Cortex of kidney (tissue), 1 donor: ENCODE measurements at places on chromosomes 11 and 22.
A peak's percentile ranks its signal among the peaks of the same experiment; 100 is the strongest.

- DNase-seq, result no peak
Measured at GRCh38 chr11:119720311-119720913, 8.6 kb downstream of the NECTIN1 start.

GRCh38 chr11:113562576-113562975, 87.4 kb upstream of the DRD2 start:
- DNase-seq, result no peak

- DNase-seq, result no peak
Measured at GRCh38 chr11:4527926-4528325, 17.1 kb upstream of the OR52M1 start.

DNA sequence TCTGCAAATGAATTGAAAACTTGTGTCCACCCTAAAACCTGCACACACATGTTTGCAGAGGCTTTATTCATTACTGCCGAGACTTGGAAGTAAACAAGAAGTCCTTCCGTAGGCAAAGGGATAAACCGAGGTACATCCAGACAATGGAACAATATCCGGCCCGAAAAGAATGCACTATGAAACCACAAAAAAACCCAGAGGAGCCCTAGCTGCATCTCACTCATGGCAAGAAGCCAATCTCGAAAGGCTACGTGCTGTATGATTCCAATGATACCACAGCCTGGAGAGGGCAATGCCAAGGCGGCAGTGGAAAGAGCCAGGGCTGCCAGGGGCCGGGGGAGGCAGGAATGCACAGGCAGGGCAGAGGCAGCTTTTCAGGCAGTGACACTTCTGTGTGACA, 3.2 kb upstream of the MRPL23 start:
- no peak for DNase-seq

GRCh38 chr22:28442711-28443525, 236.7 kb downstream of the TTC28 start:
- no peak for DNase-seq

DNA sequence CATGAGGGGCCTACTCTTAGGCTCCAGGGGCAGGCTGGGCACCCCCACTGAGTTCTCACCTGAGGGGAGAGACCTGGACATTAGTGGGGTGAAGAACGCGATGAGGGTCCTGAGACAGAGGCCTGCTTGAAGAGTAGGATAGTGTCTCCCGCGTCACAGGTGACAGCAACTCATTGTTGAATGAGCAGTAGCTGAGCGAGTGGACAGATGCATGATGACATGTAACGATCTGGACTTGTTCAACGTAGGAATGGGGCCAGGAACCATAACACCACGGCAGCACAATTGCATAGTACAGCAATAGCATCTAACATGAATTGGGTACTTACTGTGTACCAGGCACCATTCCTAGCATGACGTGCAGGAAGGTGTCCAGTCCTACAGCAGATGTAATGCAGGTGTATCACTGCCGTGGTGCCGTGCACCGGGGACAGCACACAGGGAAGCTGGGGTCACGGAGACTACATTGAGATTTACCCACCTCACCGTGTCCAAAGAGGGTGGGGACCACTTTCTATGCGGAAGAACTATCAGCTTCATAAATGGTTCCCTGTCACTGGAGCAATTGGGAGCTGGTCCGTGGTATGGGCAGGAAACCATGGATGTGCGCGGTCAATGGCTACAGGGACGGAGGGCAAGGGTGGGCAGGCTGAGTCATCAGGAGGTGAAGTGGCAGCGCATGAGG, 1019.1 kb downstream of the TBC1D22A start:
- no peak for DNase-seq

DNA sequence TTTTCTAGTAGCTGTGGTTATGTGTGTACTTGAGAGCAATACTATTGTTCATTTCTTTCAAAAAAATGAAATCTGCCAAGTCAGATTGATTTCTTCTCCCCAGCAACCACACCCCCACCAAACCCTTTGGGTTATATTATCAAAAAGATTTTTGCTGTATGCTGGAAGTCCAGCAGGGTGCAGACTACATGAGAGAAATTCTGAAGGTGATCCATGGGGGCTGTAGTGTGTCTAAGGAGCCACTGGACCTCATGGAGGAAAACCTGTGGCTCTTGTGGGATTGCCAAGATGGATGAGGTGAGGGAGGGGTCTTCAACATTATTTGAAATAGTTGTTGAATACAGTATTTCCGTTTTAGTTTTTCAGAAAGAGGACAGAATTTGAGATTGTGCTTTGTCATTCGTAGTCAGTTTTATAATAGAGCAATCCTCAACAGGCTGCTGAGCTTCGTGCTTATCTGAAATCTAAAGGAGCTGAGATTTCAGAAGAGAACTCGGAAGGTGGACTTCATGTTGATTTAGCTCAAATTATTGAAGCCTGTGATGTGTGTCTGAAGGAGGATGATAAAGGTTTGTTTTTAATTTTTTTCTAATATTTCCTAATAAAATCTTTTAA, 3.1 kb downstream of the EIF3M start:
- no peak for DNase-seq

DNA sequence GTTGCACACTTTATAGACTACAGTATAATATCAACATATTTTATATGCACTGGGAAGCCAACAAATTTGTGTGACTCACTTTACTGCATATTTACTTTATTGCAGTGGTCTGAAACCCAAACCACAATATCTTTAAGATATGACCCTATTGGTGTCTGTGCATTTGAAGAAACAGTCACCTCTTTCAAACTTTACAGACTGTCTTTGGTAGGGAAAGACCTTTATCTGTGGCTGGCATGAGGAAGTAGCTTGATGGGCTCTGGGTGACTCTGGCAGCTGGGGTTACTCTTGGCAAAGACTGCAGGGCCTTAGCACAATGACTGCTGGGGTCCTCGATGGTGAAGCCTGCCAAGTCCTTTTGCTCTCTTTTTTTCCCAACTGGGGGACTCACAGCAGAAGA, 21.3 kb upstream of the ABTB2 start:
- no peak for DNase-seq

GRCh38 chr22:45235101-45235777, 5.5 kb downstream of the KIAA0930 start:
- no peak for DNase-seq

DNA sequence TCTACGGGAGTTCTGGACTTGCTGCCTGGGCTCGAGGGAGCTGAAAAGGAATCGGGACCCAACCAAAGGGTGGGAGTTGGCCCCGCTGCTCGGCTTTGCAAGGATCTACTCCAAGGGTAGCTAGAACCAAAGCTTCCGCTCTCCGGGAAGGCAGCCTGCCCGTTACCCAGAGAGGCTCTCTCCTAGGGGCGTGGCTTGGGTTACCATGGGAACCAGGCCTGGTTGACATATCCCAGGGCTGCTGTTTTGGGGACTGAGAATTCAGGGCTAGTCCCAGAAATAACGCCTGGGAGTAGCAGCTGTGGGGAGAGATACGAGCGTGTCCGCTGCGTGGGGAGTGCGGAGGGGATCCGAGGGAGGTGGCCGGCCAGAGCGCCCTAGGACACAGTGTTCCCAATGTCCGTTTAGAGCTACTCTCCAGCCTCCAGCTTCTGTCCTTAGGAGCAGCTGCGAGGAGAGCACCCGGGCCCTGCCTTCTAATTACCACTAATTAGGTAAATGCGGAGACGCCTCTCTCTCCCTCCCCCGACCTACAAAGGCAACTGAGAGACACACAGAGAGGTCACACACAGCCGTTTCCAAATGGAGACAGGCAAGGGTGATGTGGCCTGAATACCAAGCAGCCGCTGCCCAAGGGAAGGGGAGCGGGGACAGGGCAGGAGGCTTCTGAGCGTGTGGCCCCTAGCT, 141.6 kb upstream of the CADM1 start:
- no peak for DNase-seq

GRCh38 chr11:92416971-92417725, 192.5 kb downstream of the FAT3 start:
- no peak for DNase-seq

DNA sequence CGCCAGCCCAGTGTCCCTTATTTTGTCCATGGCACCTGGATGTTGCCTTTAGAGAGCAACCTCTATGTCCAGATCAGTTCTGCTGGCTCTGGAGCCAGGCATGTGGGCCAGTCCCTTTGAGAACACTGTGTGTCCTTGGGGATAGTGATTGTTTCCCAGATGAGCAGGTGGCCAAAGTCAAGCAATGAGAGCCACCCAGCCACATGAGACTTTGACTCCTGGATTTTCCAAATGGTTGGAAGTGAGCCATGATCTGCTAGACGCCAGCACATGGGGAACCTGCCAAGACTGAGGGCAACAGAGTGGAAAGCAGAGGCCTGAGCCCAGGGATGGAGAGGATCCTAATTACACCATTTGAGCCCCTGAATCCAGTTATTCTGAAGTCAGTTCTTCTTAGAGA, 479.8 kb downstream of the OPCML start:
- no peak for DNase-seq

- DNase-seq, result no peak
Measured at GRCh38 chr22:37242395-37242918, 1.6 kb downstream of the RAC2 start.

- DNase-seq, result no peak
Measured at GRCh38 chr11:84249344-84250135, 963.4 kb upstream of the CCDC90B start.

DNA sequence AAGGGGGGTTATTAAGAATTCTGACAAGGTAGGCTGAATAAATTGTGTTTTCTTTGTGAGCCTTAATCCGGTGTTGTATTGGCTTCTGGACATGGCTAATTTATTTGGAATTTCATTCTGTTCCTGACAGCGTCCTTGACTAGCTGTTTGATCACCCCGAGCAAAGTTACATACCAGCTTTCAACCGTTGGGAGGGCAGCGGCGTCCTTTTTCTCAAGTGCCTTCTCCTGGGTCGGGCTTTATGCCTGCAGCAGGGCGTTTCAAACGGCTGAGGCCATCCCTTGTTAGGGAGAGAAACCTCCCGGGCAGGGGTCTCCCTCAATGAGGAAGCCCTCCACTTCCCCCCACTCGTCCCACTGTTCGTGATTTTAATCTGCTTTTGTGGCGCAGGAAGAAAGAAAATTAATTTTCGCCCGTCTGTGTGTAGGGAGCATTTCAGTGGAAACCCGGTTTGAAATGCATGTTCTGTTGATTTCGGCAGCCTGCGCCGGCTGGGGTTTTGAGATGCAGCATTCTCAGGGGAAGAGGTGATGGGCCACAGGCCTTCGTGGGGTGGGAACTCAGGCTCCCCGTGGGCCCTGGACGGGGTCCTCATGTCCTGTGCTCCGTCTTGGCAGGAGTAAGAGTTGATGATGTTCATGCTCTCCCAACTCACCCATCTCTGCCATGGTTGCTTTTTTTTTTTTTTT, 2.9 kb upstream of the SMIM38 start:
- no peak for DNase-seq

DNA sequence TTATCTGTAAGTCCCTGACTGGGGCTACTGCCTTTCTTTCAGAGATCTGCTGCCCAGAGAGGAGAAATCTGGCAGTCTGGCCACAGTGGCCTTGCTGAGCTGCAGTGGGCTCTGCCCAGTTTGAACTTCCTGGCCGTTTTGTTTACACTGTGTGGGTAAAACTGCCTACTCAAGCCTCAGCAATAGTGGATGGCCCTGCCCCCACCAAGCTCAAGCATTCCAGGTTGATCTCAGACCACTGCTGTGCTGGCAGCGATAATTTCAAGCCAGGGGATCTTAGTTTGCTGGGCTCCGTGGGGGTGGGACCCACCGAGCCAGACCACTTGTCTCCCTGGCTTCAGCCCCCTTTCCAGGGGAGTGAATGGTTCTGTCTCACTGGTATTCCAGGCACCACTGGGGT, 117.5 kb downstream of the TRPC6 start:
- DNase-seq, result no peak

DNA sequence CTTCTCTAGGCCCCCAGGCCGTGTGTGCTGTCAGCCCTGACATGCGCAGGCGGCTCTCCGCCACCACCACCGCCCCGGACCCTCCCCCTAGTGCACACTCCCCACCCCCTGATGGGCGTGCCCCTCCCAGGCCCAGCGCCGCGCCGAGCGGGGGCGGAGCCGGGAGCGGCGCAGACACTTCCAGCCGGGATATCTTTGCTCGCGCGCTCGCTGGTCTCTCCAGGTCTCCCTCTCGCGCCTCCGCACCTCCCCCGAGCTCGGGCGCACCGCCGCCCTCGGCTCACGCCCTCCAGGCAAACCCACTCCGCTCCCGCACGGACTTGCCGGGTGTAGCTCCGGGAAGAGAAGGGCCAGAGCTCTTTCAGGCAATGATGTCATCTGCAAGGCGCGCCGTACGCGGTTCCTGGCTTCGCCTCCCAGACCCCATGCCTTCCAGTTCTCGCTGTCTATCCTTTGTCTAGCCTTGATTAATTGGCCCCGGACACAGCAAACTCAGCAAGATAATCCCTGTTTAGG, at the start of gene SCN3B:
SCN3B (minus strand) TSS at position 59 of the 516 bp plus-strand sequence. CDS start 823 bp downstream, outside the sequence.
- DNase-seq, result no peak

- no peak for DNase-seq
Measured at GRCh38 chr11:75311858-75312288, 39.6 kb downstream of the ARRB1 start.

GRCh38 chr11:75429902-75430713, 2.9 kb downstream of the KLHL35 start:
- DNase-seq, result no peak

- DNase-seq, result no peak
Measured at GRCh38 chr11:41920374-41920773, 460.9 kb upstream of the LRRC4C start.

GRCh38 chr11:103904324-103904667, 132.1 kb upstream of the DDI1 start:
- no peak for DNase-seq

DNA sequence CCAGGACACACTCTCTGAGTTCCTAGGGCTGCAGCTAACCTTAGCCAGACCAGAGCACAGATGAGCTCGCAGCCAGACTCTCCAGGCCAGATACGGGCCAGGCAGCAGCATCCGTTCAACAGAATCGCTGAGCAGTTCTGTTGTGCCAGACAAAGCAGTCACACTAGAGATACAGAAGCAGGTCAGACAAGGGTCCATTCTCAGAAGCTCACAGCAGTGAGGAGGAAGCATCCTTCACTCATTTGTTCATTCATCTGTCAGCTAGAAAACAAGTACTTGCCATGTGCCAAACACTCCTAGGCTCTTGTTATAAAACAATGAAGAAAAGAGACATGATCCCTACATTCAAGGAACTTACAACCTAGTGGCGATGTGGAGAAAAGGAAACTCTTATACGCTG, 2.6 kb downstream of the LMO2 start:
- DNase-seq, result no peak

- DNase-seq, result no peak
Measured at GRCh38 chr22:42064629-42065028, 6.0 kb downstream of the NAGA start.

GRCh38 chr11:37336401-37336800, 738.4 kb upstream of the RAG2 start:
- no peak for DNase-seq

GRCh38 chr11:65662799-65663638, at the start of gene RELA:
Gene RELA, minus strand, starts transcription at chr11:65662916. Its CDS starts 84 bp downstream, at chr11:65662832.
- DNase-seq, result peak; percentile 94
